ENCODE measurements at places on chromosomes 11 and 22. TPM values are rescaled to one million over a fixed set of nuclear protein-coding genes. Genes with fewer than 3 reads are reported as not detected.

NUCB2 gene
- total RNA-seq = 186 TPM

CRYBA4 gene
- total RNA-seq = not detected

AGBL2 gene
- total RNA-seq = 1.6 TPM

HBG2 gene
- not detected for total RNA-seq

OR8D4 gene
- not detected for total RNA-seq

MRPL23 gene
- total RNA-seq = 164 TPM

DCPS gene
- 14.1 TPM for total RNA-seq

GAL3ST1 gene
- not detected for total RNA-seq

MRGPRX4 gene
- not detected for total RNA-seq

PDGFB gene
- 1.1 TPM for total RNA-seq

P2RY2 gene
- total RNA-seq = 1.2 TPM

All from aortic smooth muscle cell (primary cell).